Osteocyte (in vitro differentiated cells): ENCODE measurements at places on chromosomes 5 and 9. TPM values are rescaled to one million over a fixed set of nuclear protein-coding genes. Genes with fewer than 3 reads are reported as not detected.

The NPR3 gene
- 92.2 and 97.4 TPM in 2 replicates for total RNA-seq

The TMEM252 gene
- total RNA-seq, result not detected in 2 replicates

The IL5 gene
- not detected in 2 replicates for total RNA-seq

The SGCD gene
- 13.1 and 14.4 TPM in 2 replicates for total RNA-seq

The ELOVL7 gene
- total RNA-seq, result 0.46 and 0.47 TPM in 2 replicates

DNA sequence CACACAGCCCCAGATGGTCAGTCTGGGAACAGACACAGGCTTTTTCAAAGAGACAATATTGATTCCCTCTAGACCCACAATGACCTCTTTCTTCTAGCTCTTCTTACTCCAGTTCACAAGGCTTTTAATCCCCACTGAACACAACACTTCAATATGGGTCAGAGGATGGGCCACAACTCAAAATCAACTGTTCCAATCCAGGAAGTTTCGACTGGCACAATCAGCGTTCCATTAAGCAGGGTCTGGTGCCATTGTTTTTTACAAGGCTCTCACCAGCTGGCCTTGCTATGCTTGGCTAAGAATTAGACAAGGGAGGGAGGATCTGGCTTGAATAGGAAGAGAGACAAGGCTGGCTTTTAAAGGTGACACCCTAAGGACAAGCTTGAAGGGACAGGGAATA lies 199.4 kb upstream of the SLC24A2 start:
- H3K36me3 ChIP-seq, result no peaks in the 10 kb centered on the region
- DNase-seq, result no peak
- H3K4me3 ChIP-seq, result no peak overlapping the region
- no peak overlapping the region for H3K27ac ChIP-seq

DNA sequence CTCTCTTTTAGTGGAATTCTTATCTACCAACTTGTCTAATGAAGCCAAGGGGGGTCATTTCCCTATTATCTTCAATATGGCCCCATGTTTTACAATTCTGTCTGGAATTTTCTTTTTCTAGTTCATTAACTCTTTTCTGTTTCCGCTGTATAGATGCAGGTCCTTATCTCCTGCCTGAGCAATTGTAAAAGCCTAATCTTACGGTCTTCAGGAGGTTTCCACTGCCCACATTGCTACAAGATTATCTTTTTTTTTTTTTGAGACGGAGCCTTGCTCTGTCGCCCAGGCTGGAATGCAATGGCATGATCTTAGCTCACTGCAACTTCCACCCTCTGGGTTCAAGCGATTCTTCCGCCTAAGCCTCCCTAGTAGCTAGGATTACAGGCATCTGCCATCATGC lies 132.3 kb downstream of the UNC13B start:
- no peaks in the 10 kb centered on the region for H3K27me3 ChIP-seq
- no peaks in the 10 kb centered on the region for H3K4me1 ChIP-seq
- DNase-seq, result no peak
- H3K27ac ChIP-seq, result no peak overlapping the region
- H3K36me3 ChIP-seq, result peaks cover 5% of the 10 kb centered on the region
- no peak overlapping the region for H3K4me3 ChIP-seq

GRCh38 chr9:13807118-13807517 lies 506.8 kb downstream of the NFIB start:
- H3K4me1 ChIP-seq, result peaks cover 3% of the 10 kb centered on the region
- H3K27ac ChIP-seq, result no peak overlapping the region
- peaks cover 48% of the 10 kb centered on the region for H3K27me3 ChIP-seq
- H3K36me3 ChIP-seq, result no peaks in the 10 kb centered on the region
